ENCODE measurements at places on chromosomes 7 and 10.

- DNase-seq = no peak
Observed at GRCh38 chr7:85535974-85536729, 349.3 kb upstream of the SEMA3D start.

DNA sequence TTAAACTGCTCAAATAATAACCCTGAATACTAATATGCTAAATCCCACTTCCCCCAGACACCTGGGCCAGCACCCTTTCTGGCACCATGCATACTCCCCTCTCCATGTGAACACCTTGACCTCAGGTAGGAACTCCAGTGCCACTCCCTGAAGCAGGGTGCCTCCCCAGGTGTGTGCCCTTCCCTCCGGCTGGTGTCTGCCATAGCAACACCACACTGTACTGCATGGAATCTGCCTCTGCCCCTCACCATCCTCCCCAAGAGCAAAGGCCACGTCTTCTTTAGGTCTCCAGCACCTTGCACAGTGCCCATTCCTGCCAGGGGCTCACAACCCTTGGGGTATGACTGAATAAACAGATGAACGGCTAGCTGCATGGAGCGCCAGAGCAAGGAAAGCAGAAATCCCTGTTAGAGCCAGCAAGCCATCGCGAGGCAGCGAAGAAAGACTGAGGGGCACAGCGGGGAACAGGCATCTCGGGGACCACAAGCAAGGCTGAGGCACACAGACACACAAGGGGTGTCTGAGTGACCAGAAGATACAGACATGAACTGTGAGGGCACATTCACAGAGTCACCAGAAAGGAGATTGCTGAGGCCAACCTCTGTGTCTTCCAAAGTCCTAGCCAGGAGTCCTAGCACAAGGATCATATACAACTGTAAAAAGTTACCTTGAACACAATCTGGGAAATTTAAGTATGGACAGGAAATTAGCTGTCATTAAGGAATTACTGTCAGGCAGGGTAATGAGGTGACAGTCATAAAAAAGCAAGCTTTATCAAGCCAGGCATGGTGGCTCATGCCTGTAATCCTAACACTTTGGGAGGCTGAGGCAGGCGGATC, 25.7 kb downstream of the COBL start:
- DNase-seq = no peak

GRCh38 chr7:32941181-32941580, 16.1 kb upstream of the FKBP9 start:
- no peak for DNase-seq

DNA sequence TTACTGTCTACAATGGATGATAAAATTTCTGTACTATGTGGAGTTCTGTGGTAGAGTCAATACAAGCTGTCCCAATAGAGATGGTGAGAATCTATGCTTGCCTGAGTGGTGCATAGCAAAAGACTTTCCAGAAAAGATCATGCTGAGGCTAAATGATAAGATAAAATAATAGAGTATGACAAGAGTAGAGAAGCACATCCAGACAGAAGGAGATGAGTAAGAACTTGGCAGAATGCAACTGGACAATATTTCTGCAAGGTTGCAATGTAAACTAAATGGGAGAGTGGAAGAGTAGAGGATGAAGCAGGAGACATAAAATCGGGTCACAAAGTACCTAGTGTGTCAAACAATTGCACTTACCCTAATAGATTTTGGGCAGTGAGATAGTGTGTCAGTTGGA, 347.6 kb downstream of the MDFIC start:
- DNase-seq = no peak

- DNase-seq = no peak
Observed at GRCh38 chr7:41808541-41808940, 105.7 kb upstream of the INHBA start.

- no peak for DNase-seq
Observed at GRCh38 chr7:72540923-72541322, 128.8 kb upstream of the CALN1 start.

DNA sequence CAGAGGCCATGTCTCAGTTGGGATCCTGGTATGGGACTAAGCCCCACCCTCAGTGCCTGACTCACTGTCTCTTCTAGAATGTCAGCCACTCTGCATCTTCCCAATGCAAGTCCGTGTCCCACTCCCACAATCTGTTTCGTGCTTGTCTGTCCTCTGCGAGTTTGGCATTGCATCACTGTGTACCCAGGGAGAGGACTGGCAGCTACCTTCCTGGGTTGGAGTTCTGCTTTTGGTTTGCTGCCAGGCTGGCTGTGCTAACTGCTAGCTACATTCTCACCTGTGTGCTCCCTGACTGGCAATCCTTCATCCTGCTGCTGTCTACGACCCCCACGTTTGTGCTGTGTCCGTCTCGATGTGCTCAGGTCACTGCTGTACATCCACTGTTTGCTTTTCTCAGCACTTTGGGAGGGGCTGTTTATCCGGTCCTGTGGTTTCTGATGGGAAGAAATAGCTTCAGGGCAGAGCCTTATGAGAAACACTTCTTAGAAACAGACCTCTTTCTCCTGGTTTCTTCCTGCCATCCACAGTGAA, 56.0 kb upstream of the GLI3 start:
- no peak for DNase-seq

GRCh38 chr10:22764639-22765038, 50.3 kb upstream of the PIP4K2A start:
- no peak for DNase-seq

DNA sequence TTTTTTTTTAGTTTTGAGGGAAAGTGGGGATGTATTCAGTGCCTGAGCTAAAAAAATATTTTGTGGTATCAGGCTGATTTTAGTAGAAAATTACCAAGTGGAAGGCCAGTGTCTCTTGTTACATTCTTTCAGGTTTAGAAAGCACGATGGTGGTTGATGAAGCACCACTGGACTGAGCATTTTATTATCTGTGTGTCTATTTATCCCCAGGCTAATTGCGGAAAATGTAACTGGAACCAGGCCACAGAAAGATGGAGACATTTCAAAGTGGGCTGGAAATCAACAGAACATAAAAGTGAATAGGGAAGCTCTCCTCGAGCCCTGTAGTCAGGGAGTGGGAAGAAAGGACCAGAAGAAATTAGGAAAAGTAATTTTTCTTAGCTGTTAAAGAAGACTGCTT, 261.0 kb downstream of the STK31 start:
- no peak for DNase-seq

DNA sequence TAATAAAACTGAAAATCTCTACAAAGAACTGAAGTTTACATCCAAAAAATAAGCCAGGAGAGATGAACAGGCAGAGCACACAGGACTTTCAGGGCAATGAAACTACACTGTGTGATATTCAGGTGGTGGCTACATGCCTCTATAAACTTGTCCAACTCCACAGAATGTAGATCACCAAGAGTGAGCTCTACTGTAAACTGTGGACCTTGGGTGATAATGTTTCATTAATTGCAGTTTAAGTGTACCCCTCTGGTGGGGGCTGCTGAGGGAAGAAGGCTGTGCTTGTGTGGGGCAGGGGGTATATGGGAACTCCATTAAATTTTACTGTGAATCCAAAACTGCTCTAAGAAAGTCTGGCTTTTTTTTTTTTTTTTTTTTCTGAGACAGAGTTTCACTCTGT, 22.7 kb downstream of the YWHAG start:
- DNase-seq = no peak

- no peak for DNase-seq
Observed at GRCh38 chr7:41134300-41135255, 568.3 kb downstream of the INHBA start.

DNA sequence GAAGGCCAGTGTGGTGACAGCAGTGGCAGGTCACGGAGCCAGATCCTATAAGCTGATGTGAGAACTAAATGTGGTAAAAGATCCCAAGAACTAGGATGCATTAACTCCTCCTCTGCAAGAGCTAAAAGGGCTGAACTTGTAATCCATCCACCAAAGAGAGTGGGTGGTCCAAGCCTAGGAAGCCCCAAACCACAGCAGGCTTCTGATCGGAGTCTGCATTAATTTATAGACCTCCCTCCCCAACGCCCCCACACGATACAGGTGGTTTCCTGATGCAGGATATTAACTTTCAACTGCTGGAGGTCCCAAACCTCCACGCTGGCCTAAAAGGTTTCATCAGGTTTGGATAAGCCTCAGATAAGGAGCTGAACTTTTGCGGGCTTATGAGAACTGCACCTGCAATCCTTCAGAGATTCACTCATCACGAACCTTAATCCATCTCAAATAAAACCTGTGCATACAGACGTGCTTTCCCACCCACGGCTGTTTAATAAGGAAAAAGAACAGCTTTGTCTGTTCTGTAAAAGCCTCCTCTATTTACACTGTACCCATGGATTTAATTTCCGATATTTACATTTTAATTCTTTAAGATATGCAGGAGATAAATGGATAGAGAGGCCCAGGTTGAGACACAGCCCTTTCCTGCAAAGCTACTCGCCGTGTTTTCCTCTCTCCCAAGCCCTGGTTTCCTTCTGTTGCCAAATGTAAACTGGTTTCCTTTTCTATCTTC, 74.9 kb downstream of the GFRA1 start:
- DNase-seq = no peak

GRCh38 chr10:73898730-73899410, 12.1 kb upstream of the PLAU start:
- no peak for DNase-seq

- DNase-seq = no peak
Observed at GRCh38 chr10:35379226-35380137, 43.2 kb downstream of the CCNY start.

- no peak for DNase-seq
Observed at GRCh38 chr10:123747426-123747825, 81.3 kb downstream of the GPR26 start.

DNA sequence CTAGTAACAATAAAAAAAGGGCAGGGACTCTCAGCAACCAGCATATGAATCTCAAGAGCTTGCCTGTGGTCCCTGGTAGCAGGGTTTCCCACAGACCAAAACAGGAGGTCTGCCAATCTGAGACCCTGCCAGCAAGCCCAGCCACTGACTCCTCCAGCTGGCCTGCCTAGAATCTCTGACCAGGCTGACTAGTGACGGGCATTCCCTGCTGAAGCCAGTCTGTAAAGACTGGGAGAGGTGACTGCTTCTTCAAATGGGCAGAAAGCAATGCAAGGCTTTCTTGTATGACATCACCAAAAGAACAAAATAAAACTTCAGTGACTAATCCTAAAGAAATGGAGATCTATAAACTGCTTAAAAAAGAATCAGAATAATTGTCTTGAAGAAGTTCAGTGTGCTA, 249.4 kb downstream of the TCF7L2 start:
- DNase-seq = no peak

GRCh38 chr10:69224862-69225657, 4.9 kb downstream of the HKDC1 start:
- DNase-seq = no peak

- DNase-seq = no peak
Observed at GRCh38 chr10:15346440-15347141, 24.5 kb downstream of the FAM171A1 start.

DNA sequence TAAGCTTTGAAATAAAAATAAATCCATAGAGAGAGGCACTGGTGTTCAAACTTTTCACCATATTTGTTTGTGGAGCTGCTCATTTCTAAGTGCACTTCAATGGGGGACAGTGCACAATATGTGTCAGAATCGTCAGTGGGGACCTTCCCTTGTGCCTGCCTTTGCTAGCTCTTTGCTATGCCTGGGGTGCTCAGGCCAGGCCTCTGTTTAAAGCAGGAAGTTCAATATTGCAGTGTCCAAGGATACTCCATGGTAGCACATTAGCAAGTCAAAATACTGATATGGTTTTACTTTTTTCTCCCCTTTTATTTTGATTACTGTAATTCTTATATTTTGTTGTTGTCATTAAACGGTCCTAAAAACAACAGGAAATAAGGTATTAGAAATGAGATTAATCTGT, 113.4 kb downstream of the POU6F2 start:
- no peak for DNase-seq

GRCh38 chr10:30536578-30536977, 93.0 kb downstream of the LYZL2 start:
- no peak for DNase-seq

- no peak for DNase-seq
Observed at GRCh38 chr7:29945259-29945809, 44.3 kb downstream of the SCRN1 start.

GRCh38 chr10:121522831-121523230, 75.4 kb downstream of the FGFR2 start:
- no peak for DNase-seq

DNA sequence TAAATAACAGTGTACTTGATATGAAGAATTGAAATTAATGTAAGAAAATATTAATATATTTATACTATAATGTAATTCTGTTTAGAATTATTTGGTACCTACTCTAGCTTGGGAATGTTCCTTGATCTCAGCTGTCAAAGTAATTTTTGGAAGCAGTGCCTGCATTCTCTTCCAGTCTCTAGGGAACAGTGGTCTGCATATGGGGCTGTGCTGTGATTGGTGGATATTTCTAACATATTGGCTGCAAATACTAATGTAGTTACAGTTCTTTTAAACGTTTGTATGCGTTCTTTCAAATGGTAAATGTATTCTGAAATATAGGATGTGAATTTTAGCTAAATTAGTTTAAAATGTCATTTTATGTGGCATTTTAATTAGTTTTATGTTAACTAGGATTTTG, 87.2 kb downstream of the PHF14 start:
- DNase-seq = no peak

DNA sequence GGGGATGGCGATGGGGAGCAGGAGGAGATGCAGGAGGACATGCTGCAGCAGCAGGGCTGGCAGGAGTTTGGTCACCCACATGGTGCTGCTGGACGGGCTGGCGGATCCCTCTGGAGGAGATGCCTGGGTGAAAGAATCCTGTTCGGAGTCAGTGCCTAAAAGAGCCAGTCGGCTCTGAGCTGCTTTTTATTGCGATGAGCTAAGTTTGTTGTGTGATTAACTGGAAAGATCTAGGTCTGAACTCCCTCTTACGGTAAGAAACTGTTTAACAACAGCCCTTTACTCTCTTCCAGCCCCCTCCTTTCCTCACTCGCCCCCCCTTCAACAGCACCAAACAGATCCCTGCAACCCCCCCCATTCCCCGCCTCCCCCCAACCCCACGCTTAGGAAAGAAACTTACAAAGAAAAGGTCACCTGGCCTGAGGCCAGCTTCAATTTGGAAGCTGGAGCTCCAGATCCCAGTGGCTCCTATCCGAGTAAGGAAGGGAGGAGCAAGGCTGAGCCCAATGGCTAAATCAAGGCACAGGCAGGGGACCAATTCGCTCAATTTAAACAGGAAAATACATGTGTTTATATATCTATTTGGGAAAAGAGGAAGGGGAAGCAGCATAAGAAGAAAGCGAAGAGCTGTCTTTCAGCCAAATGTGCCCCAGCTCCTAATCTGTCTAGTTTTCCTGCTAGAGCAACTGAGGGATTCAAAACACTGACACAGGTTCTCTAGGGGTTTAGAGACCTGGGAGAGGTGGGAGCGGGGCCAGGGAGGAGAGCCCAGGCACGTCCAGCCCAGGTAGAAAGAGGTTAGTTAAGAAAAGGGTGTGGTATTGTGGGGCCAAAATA, at the start of gene HGF:
Gene HGF (minus strand): TSS at position 157 of the 837 bp plus-strand sequence. CDS start 76 bp downstream, at position 81.
- DNase-seq = no peak

DNA sequence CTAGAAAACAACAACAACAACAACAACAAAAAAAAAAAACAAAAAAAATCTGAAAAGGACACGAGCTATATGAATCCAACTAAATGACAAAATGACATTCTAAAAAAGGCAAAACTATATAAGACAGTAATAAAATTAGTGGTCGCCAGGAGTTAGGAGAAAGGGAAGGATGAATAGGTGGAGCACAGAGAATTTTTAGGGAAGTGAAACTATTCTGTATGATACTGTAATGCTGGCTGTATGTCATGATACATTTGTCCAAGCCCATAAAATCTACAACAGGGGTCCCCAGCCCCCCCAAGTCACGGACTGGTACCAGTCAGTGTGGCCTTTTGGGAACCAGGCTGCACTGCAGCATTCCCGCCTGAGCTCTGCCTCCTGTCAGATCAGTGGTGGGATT, 2.8 kb upstream of the PUS7 start:
- no peak for DNase-seq
